ELR (cell line): ENCODE measurements at places on chromosomes 13 and 19.

DNA sequence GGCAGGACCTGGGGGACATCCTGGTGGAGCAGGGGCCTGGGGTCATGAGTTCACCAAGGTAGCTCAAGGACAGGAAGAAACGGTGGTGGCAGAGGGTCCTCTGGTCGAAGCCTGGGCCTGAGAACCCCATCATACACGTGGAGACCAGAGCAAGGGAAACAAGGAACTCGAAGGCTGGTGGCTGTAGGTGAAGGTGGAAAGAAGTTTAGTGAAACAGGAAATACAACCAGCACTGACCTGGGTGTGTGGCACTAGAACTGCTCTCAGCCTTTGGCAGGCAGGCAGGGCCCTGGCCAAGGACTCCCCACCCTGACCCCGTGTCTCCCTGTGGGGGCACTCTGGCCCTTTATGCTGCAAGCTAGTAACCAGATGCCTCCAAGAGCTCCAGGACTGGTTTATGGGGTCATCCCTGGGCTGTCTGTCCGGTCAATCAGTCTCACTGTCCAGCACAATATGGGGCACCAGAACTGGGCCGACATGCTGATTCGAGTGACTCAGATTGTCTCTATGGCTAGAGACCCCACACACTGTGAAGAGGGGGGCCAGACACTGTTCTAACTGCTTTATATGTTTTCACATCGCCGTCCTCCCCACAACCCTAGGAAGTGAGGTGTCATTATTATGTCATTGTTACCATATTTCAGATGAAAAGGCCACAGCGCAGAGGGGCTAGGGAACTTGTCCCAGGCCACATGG is 3.8 kb downstream of the COX6B2 start:
- no peak for DNase-seq

DNA sequence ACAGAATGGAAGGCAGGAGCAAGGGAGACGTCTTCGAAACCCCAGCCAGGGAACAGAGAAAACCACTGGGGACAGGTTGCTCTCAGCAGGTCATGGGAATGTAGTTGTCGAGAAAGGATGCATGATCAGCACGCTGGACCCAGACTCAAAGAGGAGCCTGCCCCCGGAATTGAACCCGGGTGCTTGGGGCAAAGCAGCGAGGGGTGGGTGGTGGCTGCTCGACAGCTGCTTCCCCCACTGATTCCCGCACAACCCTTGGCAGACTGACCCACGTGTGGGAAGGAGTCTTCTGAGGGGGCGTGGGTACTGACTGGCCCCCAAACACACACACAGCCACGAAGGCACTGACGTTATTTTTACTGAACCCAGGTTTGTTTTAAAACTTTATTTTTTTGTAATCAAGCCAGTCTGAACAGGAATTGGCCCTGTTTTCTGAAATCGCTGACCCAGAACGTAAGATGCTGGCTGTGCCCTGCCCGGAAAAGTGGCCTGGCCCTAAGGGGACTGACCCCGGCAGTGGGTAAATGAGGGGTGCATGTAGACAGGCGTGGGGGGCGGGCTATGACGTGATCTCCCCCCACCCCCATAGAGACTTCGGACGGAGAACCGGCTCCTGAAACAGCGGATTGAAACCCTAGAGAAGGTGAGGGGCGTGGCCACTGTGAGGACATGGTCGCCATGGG is 18.6 kb downstream of the PRR36 start:
- DNase-seq: no peak

DNA sequence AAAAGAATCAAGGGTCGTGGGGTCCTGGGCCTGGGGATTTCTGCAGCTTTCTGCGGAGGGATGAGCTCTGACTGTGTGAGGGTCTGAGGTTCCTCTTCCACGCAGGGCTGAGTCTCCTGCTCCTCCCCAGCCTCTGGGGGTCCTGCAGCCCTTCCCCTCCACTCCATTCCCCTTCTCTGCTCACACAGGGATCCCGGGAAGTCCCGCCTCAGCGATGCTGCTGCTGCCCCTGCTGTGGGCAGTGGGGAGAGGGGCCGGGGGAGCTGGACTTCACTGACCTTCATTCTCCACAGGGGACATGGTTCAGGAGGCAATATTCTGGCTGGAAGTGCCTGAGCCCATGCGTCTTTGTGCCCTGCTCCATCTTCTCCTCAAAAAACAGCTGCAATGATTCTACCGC is 26.2 kb upstream of the CD33 start:
- no peak for DNase-seq

DNA sequence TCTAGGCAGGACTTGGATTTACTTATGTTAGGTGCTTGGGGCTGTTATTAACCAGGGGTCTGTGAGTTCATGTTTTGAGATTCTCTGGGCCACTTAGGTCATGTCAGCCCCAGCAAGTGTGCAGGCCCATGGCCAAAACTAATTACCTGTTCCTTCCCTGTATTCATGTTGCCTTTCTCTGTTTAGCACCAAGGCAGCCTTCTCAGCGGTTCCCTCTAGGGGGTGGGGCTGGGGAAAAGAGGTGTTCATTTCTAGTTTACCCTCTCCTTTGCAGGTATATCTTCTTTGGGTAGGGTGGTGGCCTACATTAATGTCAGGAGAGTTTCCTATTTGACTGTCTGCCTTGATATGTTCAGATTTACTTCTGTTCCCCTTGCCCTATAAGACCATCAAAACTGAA is 61.7 kb downstream of the PDS5B start:
- no peak for DNase-seq

- no peak for DNase-seq
Measured at GRCh38 chr13:41775251-41775650, 185.7 kb downstream of the VWA8 start.

GRCh38 chr19:11247391-11247790 is 8.0 kb downstream of the ANGPTL8 start:
- DNase-seq: no peak

DNA sequence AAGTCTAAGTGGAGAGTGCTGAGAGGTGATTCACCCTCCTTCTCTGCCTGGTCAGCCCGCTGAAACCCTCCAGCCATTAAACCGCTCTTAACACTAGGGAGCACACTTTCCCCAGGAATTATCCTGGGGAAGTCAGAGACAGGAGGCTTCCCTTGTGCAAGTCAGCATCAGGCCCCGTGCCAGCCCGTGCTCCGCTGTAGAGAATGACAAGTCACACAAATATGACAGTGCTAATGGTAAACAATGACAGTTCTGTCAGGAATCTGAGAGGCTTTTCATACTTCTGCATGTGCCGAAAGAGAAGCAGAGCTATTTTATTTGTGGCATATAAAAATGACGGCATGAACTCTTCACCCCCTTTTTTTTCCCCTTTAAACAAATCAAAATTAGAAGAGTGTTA is 816.9 kb upstream of the SLC10A2 start:
- peak; percentile 86 for DNase-seq

DNA sequence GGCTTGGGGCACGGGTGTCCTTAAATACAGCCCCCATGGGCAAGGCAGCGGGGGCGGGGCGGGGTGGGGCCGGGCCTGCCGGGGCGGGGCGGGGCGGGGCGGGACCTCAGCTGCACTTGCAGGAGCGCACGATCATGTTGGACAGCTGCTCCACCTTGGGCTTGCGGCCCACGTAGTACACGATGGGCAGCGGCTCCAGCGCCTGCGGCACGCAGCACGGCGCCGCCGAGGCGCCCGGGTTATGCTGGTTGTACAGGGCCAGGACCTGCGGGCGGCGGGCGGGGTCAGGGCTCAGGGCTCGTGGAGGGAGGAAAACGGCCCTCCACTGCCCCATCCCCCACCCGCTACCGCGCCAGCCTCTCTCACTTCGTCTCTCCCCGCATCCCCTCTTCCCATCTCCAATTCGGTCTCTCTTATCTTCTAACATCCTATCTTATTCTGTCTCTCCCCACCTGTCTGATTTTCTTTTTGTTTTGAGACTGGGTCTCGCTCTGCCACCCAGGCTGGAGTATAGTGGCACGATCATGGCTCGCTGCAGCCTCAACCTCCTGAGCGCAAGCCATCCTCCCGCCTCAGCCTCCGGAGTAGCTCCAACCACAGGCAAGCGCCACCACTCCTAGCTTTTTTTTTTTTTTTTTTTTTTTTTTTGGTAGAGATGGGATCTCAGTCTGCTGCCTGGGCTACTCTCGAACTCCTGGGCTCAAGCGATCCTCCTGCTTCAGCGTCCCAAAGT is 21.1 kb downstream of the CCDC97 start:
- no peak for DNase-seq

DNA sequence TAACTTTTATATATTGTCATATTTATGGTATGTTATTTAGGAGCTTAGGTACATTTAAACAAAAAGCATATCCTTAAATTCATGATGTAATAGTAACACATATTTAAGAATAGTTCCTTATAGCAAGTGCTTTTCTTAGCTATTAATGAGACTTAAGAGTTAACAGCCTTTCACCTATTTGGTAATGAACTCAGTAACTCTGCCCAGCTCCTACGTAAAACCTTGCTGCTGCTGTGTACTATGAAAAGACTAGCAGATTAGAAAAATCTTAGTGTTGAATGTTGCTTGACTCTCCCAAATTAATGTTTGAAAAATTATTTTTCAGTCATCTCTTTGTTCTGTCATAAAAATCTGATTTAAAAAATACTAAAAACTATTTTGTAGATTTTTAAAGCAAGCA is 6.9 kb downstream of the GPR180 start:
- DNase-seq: no peak

DNA sequence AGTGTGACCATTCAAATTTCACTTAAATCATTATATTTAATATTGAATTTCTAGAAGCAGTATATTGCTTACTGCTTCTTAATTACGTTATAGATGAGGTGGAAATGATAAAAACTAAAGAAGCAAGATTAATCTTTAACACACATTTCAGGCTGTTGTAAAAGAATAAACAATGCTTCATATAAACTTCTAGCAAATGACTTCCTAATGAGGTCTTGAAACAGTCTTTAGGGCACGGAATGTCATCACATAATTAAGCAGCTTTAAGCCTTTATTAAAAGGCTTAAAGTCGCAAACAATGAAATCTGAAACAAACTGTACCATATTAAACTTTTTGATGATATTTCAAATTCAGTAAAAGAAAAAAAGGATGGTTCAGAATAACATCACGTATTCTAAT is 1.9 kb downstream of the SLITRK6 start:
- no peak for DNase-seq

DNA sequence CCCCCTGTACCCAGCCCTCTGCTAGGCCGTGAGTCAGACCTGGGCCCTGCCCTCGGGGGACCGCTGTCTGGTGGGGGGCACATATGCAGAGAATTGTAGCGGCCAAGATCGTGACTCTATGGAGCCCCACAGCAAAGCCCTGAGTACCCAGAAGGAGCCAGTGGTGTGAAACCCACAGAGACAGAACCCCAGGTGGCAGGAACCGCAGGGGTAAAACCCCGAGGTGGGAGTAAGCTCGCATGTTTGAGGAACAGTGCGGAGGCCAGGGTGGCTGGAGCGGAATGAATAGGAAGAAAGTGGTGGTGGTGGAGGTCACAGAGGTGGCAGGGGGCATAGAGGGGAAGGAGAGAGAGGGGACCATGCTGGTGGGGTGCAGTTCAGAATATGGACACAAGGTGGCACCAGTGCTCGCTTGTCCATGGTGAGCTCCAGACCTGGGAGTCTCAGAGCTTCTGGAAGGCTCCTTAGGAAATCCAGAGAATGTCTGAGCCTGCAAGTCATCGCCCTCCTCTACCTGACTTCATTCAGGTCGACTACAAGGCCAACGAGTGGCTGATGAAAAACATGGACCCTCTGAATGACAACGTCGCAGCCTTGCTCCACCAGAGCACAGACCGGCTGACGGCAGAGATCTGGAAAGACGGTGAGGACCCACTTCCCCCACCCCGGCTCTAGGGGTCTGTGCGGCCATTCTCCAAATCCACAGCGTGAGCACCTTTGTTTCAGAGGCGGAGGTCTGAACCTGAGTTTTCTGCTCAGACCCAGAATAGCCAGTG is 48.9 kb downstream of the MYH14 start:
- DNase-seq: peak; percentile 37

GRCh38 chr19:11202488-11203193 is 5.3 kb upstream of the KANK2 start:
- no peak for DNase-seq

- no peak for DNase-seq
Measured at GRCh38 chr19:30908262-30908771, 440.9 kb downstream of the TSHZ3 start.

GRCh38 chr13:75402787-75403186 is 79.2 kb downstream of the TBC1D4 start:
- no peak for DNase-seq

- no peak for DNase-seq
Measured at GRCh38 chr13:23667750-23668149, 97.5 kb downstream of the TNFRSF19 start.

DNA sequence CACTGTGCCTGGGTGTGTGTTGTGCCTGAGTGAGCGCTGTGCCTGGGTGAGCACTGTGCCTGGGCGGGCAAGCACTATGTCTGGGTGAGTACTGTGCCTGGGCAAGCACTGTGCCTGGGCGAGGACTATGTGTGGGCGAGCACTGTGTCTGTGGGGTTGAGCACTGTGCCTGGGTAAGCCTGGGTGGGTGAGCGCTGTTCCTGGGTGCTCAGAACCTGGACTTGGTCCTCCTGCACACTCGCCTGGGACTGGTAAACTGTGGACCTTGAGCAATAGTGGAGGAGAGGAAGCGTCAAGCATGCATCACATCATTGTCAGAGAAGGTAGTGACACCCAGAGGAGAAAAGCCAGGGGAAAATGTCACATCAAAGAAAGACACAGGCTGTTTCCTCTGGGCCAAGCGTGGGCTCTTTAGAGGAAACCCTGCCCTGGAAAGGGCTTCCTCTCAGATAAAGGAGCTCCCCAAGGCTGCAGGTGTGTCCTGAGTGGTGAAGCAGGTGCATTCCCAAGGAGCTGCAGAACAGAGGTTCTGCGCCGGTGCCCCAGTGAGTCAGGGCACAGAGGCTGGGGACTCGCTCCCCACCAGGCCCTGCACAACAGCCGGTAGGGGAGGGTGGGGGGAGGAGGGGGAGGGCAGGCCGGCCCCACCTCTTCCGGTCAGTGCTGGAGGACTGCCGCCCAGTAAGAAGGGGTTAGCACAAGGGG is 141.2 kb downstream of the TEX29 start:
- DNase-seq: no peak
